Stimulated activated CD4-positive, alpha-beta T cell treated with anti-CD3 and anti-CD28 coated beads, Interleukin-15, amount 100 ng/mL, for 24 hours (primary cell): ENCODE measurements at places on chromosomes 7 and 10.

GRCh38 chr7:47332213-47332612, 249.7 kb downstream of the TNS3 start:
- no peak for DNase-seq

GRCh38 chr7:69953136-69954067, 355.1 kb downstream of the AUTS2 start:
- no peak for DNase-seq

DNA sequence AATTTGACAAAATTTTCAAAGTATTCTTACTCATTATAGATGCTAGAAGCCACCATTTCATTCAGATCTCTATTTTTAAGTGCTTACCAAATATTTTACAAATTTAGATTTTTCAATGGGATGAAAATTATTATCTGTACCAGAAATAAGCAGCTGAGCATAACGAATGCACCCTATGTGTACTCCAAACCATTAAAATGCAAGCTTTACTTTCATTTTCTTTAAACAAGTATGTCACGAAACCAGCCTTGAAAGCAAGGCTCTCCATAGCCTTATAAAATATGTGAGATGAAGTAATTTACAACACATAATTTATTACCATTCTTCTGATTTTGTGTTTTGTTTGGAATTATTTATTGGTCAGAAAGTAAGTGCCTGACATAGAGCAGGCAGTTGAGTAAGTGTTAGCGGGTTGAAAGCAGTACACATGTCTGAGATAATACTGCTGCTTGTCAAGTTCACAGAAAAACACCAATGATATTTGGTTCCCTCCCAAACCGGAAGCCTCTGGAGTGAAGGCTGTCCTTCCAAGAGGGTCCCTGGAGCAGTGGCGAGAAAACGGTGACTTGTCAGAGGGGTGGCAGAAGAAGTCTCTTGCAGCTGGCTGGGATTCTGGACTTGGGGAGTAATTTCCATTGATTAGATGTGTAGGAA, 322.7 kb upstream of the PFKP start:
- DNase-seq = no peak

DNA sequence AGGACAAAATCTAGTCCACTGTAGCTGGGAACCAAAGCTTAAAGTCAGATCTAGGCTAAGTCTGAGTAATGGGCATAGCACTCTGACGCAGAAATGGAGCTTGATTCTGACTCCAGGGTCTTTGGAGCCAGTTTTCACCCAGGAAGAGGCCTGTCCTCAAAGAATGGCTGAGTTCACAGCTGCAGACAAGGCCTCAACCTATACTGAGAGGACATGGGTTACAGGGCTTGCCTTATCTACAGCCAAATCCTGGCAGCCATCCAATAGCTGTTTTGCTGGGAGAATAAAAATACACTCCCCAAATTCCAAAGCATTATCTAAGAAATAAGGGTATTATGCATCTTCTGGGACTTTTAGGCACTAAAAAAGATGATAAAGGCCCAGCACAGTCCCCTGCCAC, 154.8 kb downstream of the RAPGEF5 start:
- no peak for DNase-seq

- DNase-seq = no peak
Observed at GRCh38 chr7:135772639-135773222, 24.1 kb upstream of the FAM180A start.
